ENCODE measurements at places on chromosomes 13 and 19.
A peak's percentile ranks its signal among the peaks of the same experiment; 100 is the strongest.

DNA sequence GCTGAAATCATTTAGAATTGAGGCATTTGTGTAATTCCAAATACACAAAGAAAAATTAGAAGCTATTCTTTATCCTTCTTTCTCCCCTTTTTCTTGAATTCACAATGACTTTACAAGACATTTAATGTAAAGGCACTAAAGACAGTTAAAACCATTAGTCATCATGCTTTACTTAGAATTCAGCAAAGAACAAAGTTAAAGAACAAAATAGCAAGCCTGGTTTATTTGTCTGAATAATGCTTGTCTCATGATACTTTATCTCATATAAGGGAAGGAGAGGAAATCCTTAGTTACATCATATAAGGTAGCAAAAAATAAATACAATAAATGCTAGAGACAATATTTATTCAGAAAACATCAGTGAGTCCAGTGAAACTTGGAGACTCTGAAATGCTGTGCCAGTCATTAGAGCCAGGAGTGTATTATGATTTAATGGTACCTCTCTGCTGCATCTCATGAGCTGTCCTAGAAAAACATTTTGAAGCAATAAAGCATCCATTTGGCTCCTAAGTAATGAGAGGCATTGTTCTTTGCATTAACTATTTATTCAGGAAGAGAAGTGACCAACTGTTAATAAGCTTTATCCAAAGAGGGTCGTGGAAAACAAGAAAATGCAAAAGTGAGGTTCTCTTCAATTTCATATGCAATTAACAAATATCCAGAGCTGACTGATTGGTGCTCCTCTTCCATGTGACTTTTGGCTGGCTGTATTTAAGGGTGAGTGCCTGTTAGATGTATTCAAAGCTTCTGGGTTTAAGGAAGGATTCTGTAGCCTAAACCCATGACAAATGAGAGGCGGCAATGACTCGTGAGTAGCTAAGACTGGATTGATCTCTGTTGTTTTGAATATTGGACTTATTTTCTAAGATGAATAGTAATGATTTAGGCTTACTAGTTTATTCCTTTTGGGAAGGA, 105.0 kb downstream of the DGKH start:
- no peak for DNase-seq

- no peak for DNase-seq
Measured at GRCh38 chr13:33150126-33150525, 133.9 kb downstream of the KL start.

- no peak for DNase-seq
Measured at GRCh38 chr13:51643105-51643881, 59.0 kb downstream of the WDFY2 start.

GRCh38 chr13:44431150-44431549, 57.5 kb downstream of the SERP2 start:
- no peak for DNase-seq

GRCh38 chr19:36819130-36819630, 19.0 kb downstream of the ZNF790 start:
- no peak for DNase-seq

GRCh38 chr19:491146-491741, 5.0 kb upstream of the MADCAM1 start:
- DNase-seq: no peak

DNA sequence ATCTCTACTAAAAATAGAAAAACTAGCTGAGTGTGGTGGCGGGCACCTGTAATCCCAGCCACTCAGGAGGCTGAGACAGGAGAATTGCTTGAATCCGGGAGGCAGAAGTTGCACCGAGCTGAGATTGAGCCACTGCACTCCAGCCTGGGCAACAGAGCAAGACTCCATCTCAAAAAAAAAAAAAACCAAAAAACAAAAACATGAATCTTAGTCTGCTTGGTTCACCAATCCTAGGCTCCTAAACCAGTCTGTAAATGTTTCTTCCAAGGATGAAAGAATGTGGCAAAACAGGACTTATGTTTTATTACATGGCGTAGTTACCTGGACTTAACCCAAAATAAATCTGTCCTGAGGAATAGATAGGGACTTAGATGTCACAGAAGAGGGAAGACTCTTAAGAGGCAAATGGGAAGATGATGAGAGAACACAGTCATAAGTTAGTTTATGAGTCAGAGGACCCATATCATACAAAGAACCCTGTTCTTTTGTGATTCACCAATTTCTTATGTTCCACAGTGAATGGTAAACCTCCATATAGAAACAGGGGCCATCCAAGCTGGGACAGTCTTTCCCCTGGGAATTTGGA, 6.9 kb upstream of the FBXL3 start:
- DNase-seq: no peak

DNA sequence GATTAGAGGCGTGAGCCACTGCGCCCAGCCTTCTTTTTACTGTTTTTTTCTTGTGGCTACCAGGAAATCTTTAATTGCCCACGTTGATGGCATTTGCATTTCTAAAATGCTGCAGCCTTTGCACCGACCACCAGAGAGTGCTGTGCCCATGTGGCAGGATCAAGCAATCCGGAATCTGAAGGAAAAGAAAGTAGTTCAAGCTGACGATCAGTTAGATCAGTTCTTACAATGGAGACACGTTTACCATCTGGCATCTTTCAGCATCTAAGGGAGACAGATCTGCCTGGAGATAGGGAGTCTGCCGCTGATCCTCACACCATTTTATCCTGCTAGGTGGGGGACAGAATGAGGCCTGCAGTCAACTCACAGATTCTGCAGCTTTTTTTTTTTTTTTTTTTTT, 19.9 kb downstream of the TINCR start:
- no peak for DNase-seq

DNA sequence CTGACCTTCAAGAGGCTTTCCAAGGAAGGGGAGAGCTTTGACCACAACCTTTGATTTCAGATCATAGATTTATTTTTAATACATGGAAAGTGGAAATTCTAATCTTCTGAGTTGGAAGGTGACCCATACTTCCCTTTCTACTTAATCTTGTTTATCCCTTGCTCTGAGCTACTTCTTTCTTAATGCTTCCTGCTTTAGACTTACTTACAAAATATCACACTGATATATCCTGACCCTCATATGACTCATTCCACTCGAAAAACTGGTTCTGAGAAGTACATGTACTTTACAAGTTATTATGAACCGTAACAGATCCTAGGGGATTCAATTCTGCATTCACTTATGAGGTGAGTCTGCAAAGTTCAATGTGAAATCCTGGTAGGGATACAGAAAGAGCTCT, 76.2 kb upstream of the IRS2 start:
- DNase-seq: no peak

DNA sequence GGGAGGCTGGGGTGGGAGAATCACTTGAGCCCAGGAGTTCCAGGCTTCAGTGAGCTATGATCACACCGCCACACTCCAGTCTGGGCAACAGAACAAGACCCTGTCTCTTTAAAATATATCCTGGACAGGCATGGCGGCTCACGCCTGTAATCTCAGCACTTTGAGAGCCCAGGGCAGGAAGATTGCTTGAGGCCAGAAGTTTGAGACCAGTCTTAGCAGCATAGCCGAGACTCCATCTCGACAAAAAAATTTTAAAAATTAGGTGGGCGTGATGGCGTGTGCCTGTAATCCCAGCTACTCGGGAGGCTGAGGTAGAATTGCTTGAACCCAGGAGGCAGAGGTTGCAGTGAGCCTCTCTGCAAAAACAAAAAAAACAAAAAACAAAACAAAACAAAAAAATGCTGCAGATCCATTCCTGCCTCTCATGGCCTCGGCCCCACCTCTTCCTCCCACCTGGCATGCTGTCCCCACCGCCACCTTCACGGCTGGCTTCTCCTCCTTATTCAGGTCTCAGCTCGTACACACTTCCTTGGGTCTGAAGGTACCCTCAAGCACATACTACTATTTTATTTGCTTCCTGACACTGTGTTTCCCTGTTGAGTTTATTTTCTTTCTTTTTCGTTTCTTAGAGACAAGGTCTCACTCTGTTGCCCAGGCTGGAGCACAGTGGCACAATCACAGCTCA, 5.3 kb downstream of the RFX1 start:
- no peak for DNase-seq

- no peak for DNase-seq
Measured at GRCh38 chr13:51614350-51614786, 30.1 kb downstream of the WDFY2 start.

DNA sequence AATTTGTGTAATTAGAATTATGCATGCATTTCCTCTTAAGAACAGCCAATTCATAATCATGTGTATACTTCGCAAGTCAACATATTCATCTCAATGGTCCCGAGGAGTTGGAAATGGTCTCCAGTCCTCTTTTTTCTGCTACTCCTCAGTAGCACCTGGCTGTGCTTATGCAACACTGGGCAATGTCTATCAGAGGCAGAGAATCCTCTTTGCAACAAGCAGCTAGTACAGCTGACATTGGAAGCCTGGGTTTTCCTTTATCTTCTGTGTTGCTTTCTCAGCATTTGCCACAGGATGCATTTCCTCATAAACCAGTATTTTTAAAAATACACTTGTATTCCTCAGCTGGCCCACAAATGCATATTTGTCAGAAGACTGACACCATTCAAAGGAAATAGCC, 405.3 kb upstream of the GPC6 start:
- DNase-seq: peak; percentile 69

- no peak for DNase-seq
Measured at GRCh38 chr13:48728226-48728625, 74.5 kb downstream of the CYSLTR2 start.

DNA sequence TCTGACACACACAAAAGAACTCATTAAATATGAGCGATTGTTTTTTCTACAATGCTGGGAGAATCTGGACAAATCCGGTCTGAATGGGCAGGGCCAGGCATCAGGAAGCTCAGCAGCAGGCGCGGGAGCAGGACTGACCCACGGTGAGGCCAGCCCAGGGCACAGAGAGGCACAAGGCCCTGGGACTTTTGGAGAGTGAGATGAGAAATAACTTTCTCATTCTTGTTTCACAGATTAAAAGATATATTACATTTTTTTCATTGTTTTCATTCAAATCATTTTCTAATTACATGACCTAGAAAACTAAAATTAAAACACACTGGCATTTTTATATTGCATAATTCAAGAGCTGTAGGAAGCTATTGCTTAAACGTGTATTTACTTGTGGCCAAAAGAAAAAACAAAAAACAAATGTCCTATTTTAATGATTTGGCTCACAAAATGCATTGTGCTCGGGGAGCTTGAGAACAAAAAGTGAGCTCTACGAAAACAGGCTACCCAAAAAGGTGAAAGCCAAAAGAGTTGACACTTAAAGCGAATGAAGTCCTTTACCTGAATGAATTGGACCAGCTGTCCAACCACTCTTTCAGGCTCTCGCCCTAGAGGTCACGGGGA, 133.1 kb downstream of the TNFRSF19 start:
- DNase-seq: no peak

- no peak for DNase-seq
Measured at GRCh38 chr13:63629591-63629990, 2213.9 kb upstream of the PCDH20 start.
